GF-D8 (cell line): ENCODE measurements at places on chromosomes 4 and X.
A peak's percentile ranks its signal among the peaks of the same experiment; 100 is the strongest.

DNA sequence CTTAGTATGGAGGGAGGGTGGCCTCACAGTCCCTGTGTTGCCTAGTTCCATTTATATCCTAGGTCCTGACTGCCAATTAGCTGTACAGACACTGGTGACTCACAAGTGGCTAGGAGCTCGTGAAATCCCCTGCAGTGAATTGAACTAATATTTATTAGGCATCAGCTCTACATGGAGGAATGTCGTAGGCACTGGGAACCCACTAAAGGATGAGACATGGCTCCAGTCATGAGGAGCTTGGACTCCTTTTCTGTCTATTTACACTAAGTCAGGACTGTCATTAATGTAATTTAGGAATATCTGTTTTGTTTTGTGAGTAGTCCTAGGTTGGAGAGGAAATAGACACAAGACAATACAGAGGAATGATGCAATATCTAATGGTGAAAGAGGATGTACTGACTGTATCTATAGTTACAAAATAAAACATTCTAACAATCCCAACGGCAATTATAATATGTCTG lies 67.7 kb downstream of the MID1IP1 start:
- peak; percentile 55 for DNase-seq

GRCh38 chr4:8864912-8865680 lies 6.5 kb downstream of the HMX1 start:
- DNase-seq, result no peak

DNA sequence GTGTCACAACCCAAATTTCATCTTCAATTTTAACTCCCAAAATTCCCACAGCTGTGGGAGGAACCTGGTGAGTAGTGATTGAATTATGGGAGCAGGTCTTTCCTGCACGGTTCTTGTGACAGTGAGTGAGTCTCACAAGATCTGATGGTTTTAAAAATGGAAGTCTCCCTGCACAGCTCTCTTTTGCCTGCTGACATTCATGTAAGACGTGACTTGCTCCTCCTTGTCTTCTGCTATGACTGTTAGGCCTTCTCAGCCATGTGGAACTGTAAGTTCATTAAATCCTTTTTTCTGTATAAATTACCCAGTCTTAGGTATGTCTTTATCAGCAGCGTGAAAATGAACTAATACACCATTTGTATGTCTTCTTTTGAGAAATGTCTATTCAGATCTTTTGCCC lies 13.0 kb upstream of the BLTP1 start:
- no peak for DNase-seq

DNA sequence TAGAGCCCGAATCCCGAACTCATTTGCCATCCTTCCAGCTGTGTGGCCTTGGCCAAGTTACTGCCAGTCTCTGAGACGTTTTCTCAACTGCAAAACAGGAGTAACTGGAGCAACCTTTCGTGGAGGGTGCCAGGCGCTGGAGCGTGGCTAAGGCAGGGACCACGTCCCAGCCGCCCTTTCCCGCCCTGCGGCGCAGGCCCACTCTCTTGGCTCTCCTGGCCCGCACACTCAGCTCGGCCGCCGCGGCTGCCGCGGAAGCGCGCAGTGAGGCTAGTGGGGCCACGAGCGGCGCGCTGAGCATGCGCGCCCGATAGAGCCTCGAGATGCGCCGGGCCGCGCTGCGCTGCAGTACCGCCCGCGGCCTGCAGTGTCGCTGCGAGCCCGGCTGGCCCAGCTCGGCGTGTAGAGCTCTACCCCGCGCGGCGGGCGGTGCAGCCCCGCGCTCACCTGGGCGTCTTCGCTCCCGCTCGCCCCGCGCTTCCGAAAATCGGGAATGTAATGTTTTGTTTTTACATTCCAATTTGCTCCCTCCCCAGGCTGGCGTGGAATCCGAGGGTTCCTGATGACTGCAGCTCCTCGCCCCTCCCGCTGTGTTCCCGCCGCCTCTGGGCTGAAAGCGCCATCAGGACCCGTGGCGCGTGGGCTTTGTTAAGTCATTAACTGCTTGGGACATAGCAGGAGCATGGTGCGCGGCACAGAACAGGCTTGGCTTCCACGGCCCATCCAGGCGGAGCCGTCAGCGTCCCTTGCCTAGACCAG lies 4.0 kb upstream of the ZNF518B start:
- no peak for DNase-seq

DNA sequence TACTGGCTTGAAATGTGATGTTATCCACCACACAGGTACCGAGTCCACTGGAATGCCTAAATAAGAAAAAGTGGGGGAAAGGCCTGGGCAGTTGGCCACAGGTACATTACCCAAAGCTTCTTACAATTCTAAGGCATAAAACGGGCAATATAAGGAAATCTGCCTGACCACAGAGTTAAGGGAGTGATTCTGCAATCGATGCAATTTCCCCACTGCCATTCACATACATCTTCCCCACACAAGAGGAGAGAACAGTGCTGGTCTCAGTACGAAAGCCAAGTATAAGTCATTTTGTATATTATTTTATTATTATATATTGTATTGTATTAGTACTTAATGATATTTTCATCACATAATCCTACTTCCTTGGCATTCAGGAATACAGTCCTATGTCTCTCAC lies 30.6 kb downstream of the RFC1 start:
- DNase-seq, result peak; percentile 43

DNA sequence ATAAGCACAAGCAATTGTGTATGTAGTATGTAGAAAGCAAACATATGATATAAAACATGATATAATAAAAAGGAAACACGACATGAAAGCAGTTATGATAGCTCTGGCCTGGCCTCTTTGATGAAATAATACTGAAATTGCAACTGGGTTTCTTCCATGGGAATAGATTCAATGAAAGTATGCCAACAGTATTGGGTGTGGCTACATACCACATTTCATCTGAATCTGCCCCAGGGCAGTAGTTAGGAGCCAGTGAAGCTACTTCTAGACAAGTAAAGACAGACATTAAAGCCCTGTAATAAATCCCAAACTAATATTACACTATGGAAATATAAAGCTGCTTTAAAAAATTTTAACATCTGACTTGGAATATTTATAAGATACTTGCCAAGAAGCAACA lies 207.3 kb downstream of the FBXW7 start:
- DNase-seq, result no peak

DNA sequence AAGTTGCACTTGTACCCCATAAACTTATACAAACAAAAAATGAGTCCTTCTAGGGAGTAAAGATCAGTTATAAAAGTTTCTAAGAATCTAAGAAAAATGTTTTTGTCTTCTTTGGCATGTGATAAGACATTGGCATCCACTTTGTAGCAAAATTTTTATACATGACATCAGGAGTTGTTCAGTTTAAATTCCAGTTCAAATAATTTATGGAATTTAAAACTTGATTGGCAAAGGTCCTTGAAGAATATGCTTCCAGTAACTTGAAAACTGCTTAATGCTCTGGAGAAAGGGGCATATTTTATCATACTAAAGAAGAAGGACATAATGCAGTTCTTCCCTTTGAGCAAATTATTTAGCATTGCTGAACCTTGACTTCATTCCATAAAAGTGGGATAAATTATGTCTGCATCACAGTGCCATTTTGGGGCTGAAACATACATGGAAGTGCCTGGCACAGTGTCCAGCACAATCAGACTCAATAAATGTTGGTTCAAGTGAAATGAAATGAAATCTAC lies 163.3 kb upstream of the IL15 start:
- DNase-seq, result no peak

GRCh38 chrX:72258174-72258573 lies 18.9 kb downstream of the RPS4X start:
- DNase-seq, result no peak

- DNase-seq, result no peak
Measured at GRCh38 chrX:21883258-21883657, 27.5 kb downstream of the YY2 start.

- DNase-seq, result no peak
Measured at GRCh38 chr4:83489711-83490326, 4.9 kb upstream of the ABRAXAS1 start.

DNA sequence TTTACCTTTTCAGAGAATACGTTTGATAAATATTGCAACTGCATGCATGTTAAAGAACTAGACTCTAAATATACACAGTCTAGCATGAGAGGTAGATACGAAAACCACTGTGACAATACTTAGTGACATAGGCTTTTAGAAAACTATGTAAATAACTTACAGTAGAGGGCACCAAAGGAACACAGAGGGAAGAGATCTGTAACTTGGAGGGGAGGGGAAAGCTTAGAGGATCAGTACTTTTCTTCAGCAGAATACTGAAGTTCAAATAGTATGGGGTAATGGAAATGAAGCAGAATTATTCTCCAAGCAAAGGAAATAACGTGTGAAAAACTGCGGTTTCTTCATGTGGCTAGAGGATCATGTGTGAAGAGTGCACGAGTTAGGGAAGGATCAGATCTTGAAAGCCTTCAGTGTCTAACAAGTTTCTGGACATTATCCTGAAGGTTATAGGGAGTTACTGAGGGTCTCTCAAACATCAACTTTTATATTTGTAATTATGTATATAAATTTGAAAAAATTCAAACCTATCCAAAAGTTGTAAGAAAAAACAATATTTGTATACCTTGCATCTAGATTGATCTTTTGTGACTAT lies 264.3 kb downstream of the NPFFR2 start:
- no peak for DNase-seq

DNA sequence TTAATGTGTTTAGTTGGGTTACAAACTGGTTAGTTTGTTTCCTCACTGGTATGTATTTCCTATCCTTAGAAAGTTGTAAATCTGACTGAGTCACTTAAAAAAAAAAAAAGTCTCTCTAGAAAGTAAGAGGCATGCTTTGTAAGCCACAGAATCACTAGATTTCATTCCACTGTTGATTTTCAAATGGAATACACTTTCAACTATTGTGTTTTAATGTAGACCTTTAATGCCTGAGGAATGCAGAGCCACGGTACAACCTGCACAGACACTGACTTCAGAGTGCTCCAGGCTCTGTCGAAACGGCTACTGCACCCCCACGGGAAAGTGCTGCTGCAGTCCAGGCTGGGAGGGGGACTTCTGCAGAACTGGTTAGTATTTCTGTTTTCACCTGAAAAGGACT lies 88.6 kb downstream of the HHIP start:
- no peak for DNase-seq

- DNase-seq, result no peak
Measured at GRCh38 chr4:57490520-57491255, 380.5 kb upstream of the IGFBP7 start.

- no peak for DNase-seq
Measured at GRCh38 chr4:46946919-46947536, 38.0 kb upstream of the COX7B2 start.

DNA sequence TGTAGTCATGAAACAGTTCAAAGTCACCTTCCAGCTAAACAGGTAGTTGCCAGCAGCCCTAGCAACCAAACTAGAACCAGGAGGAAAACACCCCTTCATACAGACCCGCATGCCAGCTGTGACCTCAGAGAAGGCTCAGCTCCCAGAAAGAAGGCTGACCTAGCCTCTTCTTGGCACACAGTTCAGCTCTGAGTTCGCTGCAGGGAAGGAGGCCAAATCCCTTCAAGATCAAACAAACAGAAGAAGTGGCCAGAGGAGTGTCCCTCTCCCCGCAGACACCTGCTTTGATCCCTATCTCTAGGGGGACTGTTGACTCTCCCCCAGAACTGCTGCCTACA lies 56.0 kb downstream of the HADH start:
- DNase-seq, result no peak

DNA sequence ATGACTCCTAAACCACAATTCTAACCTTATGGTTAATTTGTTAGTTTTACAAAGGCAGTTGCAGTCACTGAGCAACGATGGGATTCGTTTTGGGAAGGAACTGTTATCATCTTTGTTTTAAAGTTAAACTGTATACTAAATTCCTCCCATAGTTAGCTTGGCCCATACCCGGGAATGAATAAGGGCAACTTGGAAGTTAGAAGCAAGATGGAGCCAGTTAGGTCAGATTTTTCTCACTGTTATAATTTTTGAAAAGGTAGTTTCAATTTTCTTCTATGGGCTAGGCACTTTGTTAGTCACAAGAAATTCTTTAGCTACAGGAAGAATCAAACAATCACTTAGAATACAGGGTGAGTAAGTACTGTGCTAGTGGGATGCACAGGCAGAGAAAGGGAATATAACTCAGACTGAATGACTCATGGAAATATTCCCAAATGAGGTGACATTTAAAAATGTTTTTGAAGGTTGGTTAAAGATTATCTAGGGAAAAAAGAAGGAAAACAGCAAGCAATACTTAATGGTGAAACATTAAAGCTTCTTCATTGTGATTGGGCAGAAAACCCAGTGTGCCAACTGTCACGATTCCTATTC lies 153.6 kb downstream of the MAGEB17 start:
- no peak for DNase-seq

- DNase-seq, result no peak
Measured at GRCh38 chr4:121030711-121031110, 41.6 kb downstream of the NDNF start.

GRCh38 chrX:120668357-120668756 lies 38.5 kb upstream of the C1GALT1C1 start:
- DNase-seq, result no peak

- DNase-seq, result no peak
Measured at GRCh38 chrX:47145395-47146120, 537 bp downstream of the RBM10 start.

- no peak for DNase-seq
Measured at GRCh38 chrX:115535421-115535820, 25.6 kb upstream of the PLS3 start.

GRCh38 chrX:74449937-74450330 lies 28.6 kb downstream of the SLC16A2 start:
- no peak for DNase-seq
